SIG-M5 (cell line): ENCODE measurements at places on chromosomes 2 and 18.

GRCh38 chr2:147033044-147033443 is 811.8 kb upstream of the ACVR2A start:
- no peak for DNase-seq

- DNase-seq: peak; percentile 14
These were observed 156.8 kb upstream of the RBMS1 start for GRCh38 chr2:160650196-160651118.

- DNase-seq: no peak
These were observed 73.4 kb downstream of the INPP4A start for GRCh38 chr2:98518101-98518500.

DNA sequence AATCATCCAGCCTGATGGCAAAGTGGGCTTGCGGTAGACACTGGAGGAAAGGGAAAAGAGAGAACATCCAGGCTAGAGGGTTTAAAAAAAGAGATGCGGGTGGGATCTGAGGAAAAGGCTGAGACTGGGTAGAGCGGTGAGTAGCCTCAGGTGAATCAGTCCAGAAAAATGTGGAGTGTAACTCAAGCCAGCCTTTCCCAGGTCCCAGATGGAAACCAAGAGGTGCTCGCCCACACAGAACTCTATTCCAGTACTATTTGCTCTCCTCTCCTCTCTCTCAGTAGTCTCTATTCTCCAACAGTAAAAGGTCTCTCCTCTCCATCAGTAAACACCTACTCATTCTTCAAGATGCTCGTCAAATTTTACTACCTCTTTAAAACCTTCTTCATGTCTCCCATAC is 38.3 kb upstream of the NRP2 start:
- no peak for DNase-seq

DNA sequence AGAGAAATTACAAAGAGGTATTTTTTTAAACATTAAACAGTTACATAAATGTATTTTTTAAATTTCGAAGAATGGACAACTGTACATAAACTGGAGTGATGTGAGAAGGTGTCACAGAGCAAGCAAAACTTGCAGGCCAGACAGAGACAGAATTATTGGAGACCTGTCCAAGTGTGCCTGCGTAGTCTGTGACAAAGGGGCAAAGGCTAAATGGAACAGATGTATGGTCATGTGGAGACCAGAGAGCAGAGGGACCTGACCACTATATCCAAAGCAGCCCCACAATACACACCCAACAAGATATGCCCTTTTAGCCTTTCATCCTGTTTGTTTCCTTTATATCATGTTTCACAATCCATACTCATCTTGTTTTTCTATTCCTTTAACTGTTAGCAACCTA is 225.3 kb upstream of the VWC2L start:
- no peak for DNase-seq

DNA sequence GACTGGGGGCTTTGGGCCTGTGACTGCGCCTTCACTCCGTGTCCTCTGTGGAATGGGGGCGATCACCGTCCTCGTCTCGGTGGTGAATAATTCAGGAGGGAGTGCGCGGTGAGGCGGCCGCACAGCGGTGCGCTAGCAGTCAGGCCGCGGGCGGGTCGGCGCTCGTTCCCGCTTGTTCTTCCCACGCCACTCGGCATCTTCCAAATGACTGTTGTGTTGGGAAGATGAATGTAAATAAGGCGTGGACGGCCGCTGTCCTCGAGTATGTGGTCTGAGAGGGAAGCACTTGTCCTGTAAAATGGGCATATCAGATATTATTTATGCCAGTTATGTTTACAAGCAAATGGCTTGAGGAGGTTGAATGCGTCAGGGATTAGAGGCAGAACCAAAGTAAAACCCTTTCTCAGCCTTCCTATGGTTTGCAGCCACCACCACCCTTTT is 608 bp upstream of the VPS4B start:
- no peak for DNase-seq

DNA sequence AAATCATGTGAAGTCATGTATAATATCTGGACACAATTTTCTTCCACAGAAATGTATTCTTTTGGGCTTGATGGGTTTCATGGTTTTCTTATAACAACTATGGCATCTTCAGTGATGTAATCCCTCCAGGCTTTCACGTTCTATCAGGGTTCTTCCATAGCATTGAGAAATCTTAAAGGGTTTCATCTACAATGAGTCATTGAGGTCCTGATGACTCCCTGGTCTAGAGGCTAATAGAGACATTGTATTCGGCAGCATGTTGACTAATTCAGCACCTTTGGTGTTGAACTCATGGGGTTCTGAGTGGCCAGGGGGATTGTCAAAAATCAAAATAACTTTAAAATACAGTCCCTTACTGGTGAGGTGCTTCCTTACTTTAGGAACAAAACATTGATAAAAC is 614.0 kb upstream of the CRIM1 start:
- DNase-seq: no peak

- no peak for DNase-seq
These were observed 274.3 kb downstream of the PRKCE start for GRCh38 chr2:45925636-45926366.

- DNase-seq: no peak
These were observed 29.3 kb upstream of the NFATC1 start for GRCh38 chr18:79366177-79367094.

- no peak for DNase-seq
These were observed 38.6 kb downstream of the MGAT4A start for GRCh38 chr2:98692090-98693054.

- no peak for DNase-seq
These were observed 74.3 kb upstream of the ALPP start for GRCh38 chr2:232304236-232304635.

DNA sequence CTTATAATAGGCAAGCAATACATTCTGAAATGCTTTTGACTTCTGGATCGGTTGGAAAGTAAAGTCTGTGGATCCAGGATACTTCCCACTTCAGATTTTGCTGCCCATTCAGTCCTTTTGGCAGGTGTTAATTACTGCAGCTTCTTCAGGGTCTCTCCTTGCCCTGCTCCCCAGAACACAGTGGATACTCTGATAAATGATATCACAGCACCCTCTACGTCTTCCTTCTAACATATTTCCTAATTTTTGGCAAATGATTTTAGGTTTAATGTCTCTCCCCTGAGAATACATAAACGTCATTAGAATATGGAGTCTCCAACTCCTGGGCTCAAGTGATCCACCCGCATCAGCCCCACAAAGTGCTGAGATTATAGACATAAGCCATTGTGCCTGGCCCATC is 249.8 kb downstream of the NYAP2 start:
- no peak for DNase-seq

DNA sequence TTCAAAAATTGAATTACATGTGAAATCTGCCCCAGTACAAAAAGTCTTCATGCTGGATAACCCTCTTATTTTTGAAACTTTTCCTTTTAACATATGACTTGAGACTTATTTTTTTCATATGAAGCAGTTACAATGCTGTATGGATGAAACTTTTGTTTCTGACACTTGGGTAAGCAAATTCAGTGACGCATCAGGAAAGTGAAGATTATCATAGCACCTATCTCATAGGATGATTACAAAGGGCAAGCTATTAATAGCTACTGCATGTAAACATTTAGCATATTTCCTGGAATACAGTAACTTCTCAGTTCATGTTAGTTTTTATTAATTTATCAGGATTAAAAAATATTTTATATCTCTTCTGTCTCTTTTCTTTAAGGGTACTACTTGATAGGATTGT is 1109.2 kb downstream of the LRP1B start:
- no peak for DNase-seq

DNA sequence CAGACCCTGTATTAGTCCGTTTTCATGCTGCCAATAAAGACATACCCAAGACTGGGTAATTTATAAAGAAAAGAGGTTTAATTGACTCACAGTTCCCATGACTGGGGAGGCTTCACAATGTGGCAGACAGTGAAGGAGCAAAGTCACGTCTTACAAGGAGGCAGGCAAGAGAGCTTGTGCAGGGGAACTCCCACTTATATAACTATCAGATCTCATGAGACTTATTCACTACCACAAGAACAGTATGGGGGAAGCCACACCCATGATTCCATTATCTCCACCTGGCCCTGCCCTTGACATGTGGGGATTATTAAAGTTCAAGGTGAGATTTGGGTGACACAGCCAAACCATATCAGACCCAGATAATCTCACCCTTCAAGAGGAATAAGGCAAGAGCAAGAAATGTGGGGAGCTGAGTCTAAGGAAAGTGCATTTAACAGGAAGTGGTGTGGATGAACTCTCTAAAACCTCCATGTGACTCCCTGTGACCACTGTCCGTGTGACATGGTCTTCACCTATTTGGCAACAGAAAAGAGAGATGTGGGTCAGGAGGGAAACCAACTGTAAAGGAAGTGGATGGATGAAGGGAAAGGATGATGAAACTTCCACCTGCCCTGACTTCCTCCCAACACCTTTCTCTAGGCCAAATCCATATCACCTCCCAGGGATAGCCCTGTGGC is 110.6 kb downstream of the ATL2 start:
- no peak for DNase-seq
